ENCODE measurements at places on chromosomes 6 and 20.

DNA sequence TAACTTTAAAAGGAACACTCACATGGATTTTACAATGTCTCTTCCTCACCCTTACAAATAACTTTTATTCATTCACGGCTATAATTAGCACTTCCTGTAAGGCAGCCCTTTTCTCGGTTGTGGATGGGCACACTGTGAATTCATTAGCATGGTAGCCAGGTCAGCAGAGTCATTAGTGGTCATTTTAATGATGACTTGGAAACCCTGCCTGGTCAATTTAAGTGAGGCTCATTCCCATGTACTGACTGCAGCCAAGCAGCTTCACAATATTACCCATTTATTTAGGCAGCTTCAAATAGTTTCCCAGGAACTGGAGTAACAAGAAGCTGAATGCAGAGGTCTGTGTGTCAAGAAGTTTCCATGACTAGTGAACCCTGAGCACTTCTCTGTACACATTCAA is 248.8 kb downstream of the KHDC1L start:
- no peak for DNase-seq

DNA sequence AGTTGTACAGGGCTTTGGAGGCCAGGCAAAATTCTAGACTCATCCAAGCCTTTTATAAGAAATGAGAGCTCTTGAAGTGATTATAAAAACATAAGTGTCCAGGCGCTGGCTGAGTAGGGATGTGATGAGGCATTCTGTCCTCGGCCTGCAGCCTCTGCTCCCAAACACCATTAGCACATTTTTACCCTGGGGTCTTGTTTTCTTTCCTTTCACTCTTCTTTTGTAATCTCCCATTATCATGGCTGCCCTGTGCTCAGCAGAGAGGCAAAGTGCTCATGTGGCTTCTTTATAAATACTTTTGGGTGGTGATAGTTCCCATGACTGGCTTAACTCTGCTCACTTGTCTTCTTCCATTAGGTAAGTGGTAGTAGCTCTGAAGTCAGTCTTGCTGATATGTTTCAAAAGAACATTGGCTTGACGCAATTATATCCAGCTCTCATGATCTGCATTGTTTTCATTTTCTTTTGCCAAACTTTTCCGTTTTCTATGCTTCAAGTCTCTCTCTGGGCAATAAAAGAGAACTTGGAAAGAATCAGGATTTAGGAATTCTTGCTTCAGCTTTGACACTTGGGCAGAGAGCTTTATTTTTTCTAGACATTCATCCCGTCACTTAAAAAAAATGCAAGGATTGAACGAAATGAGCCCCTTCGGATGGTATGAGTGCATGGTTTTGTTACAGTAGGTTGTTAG is 61.1 kb downstream of the CAP2 start:
- no peak for DNase-seq

DNA sequence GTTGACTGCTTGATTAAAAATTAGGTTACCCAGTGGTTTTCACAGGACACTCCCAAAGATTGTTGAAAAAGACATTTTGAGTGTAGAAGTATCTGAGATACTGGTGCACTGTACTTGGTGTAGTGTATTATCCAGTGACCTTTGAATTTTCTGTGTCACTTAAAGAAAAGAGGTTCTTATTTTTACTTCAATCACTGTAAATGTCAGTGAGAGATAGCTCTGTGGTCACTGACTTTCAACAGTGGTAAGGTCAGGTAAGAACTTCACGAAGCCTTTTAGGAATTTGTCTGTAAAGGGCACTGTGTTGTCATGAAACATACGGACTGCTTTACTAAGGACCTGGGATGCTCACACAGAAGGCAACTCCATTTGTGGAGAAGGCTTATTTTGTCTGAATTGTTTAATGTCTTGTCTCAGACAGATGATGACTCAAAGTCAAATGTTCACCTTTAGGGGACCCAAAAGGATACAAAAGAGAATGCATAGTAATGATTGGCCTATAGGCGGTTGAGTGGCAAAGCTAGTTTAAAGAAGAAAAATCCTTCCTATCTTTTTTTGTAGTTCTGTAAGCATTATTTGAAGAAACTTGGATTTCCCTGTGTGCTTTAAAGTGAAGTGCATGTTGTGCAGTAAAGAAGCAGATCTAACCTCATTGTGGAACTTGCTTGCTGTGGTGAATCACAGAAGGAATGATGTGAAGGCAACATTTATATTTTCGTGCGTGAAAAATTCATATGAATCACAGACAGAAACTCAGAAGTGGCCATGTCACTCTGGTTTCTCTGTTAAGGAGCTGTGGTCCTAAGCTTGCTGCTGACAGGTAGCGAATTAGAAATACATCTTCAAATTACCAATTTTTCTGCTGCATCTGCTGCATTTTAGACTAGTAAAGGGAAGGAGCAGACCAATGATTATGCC is 47.3 kb downstream of the ZFAND3 start:
- DNase-seq: no peak

- peak; percentile 72 for DNase-seq
Observed at GRCh38 chr6:24583463-24584381, 62.3 kb downstream of the KIAA0319 start.

DNA sequence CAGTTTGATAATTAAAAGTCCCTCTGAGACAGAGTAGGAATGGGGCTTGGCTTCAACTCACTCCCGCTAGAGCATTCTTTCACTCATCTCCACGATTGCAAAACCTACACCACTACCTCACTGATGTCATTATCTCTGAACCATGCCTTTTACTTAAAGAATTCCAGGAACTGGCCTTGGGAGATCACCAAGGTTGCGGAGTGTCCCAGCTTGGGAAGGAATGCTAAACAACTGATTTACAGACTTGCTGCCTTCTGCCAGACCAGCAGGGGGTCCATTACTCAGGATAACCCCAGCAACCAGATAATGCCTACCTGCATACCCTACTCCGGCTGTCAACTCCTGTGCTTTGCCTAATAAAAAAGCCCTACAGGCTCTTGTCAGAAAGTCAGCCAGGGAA is 102.2 kb upstream of the RALGAPA2 start:
- DNase-seq: no peak

- DNase-seq: no peak
Observed at GRCh38 chr6:107578642-107579341, 88.9 kb downstream of the SOBP start.

GRCh38 chr6:491233-491632 is 99.7 kb downstream of the IRF4 start:
- DNase-seq: no peak

DNA sequence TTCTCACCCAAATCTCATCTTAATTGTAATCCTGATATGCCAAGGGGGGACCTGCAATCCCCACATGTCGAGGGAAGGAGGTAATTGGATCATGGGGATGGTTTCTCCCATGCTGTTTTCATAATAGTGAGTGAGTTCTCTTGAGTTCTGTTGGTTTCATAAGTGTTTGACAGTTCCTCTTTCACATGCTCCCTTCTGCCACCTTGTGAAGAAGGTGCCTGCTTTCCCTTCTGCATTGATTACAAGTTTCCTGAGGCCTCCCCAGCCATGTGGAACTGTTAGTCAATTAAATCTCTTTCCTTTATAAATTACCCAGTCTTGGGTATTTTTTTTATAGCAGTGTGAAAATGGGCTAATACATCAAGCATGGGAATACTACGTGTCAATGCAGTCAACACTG is 925.0 kb upstream of the MAN1A1 start:
- no peak for DNase-seq

GRCh38 chr20:24838546-24839535 is 110.2 kb upstream of the CST7 start:
- no peak for DNase-seq

GRCh38 chr20:50323209-50323608 is 132.6 kb downstream of the CEBPB start:
- no peak for DNase-seq

DNA sequence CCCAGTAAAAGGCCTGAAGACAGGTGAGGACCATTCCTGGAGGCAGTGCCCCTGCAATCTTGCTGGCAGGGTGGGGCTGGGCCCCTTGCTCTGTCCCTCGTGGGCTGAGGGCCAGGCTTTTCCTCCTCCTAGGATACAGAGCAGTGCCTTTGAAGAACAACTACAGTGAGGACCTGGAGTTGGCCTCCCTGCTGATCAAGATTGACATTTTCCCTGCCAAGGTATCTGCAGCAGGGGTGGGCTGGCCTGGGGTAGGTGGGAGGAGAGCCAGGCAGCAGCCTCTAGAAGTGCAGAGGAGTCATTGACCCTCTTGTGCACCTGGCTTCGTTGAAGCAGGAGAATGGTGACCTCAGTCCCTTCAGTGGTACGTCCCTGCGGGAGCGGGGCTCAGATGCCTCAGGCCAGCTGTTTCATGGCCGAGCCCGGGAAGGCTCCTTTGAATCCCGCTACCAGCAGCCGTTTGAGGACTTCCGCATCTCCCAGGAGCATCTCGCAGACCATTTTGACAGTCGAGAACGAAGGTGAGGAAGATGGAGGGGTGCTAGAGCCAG is 36.5 kb downstream of the PLCG1 start:
- DNase-seq: peak; percentile 15

- no peak for DNase-seq
Observed at GRCh38 chr6:121951123-121951522, 448.3 kb upstream of the HSF2 start.

DNA sequence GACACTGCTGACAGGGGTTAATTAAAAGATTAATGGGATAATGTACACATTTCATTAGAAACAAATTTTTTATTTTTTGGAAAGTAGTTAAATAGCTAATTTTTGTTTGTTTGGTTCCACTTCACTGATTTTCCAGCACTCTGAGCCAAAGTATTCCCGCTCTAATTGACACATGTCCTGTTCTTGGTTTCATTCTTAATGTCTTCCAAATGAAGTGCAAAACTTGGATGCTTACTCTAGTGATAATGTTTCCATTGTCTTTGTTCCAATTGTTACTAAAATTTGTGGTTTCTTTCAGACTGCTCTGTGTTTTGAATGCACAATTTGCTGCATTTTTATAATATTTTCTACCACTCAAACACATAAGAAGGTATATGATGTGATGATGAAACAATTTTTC is 794.3 kb downstream of the PHF3 start:
- no peak for DNase-seq

GRCh38 chr20:50358971-50359370 is 151.2 kb upstream of the PTPN1 start:
- no peak for DNase-seq

- peak; percentile 19 for DNase-seq
Observed at GRCh38 chr6:25835442-25836283, 3.8 kb upstream of the SLC17A1 start.

GRCh38 chr6:28980137-28980851 is 24.8 kb downstream of the ZNF311 start:
- no peak for DNase-seq

- DNase-seq: no peak
Observed at GRCh38 chr20:58675641-58676040, 17.0 kb upstream of the NPEPL1 start.

- DNase-seq: no peak
Observed at GRCh38 chr20:14568225-14568624, 230.8 kb upstream of the FLRT3 start.

DNA sequence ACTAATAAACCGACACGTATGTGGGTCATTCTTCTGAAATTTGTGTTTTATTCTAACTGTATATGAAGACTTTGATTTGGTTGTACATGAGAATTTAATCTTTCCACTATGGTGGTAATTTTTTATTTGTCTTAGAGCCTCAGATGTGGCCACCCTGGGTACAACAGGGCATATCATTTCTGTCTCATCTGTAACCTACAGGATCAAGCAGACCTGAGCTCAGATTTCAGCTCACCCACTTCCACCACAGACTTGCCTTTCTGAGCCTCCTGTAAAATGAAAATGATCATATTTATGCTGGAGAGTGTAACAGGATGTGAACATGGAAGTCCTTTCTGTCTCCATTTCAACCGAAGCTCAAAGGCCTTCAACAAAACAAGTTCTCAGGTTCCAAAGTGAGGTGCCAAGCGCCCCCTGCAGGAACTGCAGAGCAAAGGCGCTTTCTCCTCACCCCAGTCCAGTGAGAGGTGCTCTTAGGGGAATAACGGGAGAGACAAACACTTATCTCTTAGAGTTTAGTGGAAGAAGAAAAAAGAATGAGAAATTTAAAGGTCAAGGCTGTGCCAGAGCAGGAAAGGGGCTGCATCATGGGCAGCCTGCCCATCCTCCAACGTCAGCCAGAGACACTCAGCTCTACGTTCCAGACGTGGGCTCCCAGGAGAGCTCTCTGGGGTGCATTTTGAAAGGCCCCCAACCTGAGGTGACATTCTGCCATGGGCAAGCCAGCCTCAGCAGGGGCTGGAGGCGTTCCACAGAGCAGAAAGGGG is 23.0 kb upstream of the CD24 start:
- peak; percentile 59 for DNase-seq

DNA sequence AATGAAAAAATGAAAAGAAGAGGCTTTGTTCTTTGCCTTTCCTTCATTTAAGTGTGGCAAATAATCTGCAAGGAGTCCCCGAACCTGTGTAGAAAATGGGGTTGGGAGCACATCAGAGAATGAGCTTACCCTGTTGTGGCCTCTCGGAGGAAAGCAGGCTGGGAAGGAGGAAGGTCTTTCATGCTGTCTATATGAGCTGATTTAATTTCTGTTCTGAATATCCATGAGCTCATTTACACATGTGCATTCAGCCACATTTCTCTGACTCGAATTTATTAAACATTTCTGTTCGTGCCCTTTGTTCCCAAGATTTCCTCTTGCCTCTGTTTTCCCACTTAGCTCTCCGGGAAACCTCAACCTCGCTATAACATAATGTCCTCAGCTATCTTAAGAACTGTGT is 584.4 kb upstream of the CDH4 start:
- DNase-seq: no peak

DNA sequence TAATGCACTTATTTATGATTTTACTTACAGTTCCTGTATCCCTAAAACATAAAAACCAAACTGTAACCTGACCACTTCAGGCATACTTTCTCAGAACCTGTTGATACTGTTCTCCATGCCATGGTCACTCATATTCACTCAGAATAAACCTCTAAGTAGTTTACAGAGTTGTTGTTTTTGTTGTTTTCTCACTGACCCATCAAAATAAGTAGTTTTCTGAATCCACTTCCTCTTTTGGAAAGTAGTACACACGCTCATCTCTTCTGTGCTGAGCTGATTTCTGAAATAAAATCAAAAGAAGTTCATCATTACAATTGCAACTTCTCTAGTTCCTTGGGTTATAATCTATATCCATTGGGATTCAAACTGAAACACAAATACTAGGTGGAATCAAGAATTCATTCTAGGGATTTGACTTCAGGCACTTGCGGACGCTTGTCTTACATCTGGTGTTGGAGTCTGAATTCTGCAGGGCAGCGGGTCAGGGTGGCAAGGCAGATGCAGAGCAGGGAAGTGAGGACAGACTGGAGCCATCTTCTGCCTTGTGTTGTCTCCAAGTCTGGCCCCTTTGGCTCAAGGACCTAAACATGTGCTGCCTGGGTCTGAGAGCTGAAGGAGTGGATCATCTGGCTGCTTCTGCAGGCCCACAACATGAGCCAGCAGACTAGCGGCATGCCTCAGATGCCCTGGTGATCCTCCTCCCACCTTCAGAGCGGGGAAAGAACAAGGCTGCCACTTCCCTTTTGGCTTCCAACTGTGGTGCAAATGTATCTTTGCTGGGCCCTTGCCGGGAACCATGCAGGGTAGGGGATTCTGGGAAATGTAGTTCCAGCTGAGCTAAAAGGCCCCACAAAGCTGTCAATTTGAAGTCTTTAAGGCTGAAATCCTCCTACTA is 167.9 kb upstream of the MYLIP start:
- DNase-seq: no peak

All from femur (tissue), 1 donor.